ENCODE measurements at places on chromosomes 12 and 14.

DNA sequence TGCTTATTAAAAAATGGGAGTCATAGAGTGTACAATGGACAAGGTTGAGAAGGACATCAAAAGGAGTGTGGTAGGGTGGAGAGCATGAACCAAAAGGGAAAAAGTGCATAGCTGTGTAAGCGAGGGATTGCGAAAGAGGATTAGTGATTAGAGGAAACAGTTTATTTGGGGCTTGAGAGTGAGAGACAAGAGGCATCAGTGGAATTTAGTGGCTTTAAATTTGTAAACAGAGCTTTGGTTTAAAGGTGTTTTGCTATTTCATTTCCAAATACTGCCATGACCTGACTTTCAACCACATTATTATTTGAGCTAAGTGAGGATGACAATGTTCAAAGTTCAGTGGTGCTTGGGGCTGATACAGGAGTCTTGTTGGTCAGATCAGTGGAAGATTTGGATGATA, 53.4 kb downstream of the SLC16A7 start:
- DNase-seq, result no peak

GRCh38 chr14:32779840-32780239, 158.8 kb upstream of the NPAS3 start:
- DNase-seq, result no peak

GRCh38 chr12:32561931-32562341, 117.2 kb upstream of the DNM1L start:
- no peak for DNase-seq

DNA sequence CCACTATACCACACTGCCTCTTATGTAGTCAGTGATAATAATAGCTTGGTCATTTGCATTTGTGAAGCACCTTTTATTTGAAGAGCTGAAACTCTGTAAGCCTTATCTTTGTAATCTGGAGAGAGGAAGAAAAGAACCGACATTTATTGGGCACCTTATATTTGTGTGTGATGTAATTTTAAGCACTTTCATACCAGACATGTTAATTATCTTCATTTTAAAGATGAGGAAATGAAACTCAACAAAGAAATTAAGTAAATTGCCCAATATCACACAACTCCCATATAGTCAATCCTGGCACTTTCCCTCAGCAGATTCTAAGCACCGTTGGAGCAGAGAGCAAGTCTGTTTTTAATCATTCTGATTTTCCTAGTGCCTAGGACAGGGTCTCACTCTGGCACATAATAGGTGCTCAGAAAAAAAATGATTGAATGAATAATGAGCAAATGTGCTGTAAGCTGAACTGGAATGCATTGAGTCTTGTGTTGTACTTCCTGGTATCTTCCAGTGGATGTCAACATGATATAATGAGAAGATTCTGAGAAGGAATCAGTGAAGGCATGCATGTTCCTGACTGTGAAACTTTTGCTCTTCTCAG, 418.9 kb downstream of the ZFP36L1 start:
- no peak for DNase-seq

DNA sequence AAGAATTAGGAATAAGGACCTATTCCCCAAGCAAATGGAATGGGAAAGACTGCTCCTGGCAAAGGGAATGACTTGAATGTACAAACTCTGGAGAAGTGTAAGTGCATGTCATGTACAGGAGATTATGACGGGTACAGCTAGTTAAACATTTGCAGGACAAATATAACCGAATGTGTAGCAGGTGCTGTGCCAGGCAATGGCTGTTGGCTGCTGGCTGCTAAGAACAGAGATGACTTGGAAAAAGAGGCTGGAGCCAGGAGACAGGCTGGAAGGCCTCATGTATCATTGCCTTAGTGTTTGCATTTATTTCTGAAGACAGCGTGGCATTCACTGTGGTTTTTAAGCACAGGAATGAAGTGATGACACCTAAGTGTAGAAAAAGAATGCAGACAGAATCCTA, 136.8 kb downstream of the TTC8 start:
- no peak for DNase-seq

DNA sequence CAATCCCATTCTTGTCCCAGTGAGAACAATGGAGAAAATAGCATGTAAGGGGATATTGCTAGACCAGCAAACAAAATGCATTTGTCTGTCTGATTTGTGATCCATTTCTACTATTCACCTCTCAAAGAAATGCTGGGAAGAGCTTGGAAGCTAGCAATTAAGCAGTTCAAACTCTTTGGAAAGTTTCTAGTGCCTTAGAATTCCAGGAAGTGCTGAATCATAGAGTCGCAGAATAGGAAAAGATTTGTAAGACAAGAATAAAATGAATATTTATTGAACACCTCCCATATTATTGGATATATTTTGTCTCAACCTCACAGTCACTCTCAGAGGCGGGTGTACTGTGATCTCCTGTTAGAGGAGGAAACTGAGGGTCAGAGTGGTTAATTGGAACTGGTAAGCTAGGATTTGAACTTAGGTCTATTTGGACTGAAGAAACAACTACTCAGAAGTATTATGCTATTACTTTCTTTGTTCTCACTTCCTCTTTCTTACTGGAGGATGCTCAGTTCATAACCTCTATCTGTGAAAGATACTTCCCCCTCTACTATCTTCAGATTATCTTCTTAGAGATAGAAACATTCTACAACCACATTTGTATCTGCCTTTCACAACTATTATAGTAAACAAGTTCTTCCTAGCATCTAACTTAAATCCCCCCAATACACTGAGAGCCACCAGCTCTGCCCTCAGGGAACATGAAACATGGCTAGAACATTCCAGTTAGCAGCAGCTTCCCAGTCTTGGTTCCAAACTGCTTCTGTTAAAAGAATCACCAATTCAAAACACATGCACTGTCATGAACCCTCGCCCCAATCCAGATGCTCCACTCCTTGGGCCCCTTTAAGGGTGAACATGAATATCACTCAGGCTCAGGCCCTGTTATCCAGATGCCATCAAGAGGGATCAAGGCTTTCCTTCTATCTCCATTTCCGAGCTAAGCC, 64.2 kb downstream of the DRAM1 start:
- DNase-seq, result no peak

DNA sequence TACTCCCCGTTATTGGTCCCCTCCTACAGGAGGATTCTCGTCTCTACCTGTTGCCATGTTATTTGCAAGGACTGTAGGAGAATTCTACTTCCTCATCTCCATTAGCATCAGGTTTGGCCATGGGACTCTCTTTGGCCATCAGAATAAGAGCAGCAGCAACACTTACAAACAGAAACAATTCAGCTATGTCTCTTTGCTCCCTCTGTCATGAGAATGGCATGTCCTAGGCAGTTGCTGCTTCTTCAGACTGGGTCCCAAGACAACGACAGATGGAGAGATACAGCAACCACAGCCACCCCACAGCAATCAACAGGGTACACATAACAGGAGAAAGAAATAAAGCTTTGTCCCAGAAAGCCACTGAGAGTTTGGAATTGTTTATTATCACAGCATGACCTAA, 19.7 kb downstream of the SLC41A2 start:
- no peak for DNase-seq

GRCh38 chr14:94227029-94227428, 52.9 kb downstream of the PPP4R4 start:
- no peak for DNase-seq

GRCh38 chr14:90140956-90141316, 79.1 kb downstream of the KCNK13 start:
- no peak for DNase-seq

DNA sequence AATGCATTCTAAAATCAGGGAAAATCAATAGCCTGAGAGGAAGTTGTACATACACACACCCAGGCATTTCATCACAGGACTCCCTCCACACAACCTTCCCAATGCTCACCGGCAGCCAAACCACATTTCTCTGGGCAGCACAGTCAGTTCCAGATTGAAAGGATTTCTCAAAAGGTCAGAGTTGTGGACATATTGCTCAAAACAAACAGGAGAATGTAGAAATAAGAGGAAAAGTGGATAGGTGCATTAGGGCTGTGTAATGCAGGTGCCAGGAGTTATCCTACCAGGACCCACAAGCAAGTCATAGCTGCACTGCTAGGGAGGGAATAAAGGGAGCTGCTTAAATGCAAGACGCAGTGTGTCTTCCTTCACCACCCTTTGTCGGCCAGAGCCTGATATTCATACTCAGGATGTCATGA, 62.9 kb downstream of the GCH1 start:
- no peak for DNase-seq
